ENCODE measurements at places on chromosomes 1 and 21.
A peak's percentile ranks its signal among the peaks of the same experiment; 100 is the strongest.

GRCh38 chr1:203744075-203744972, 20.7 kb upstream of the LAX1 start:
- no peaks in the 10 kb centered on the region for H3K27me3 ChIP-seq
- peak overlapping the region; percentile 57 for H3K27ac ChIP-seq
- no peaks in the 10 kb centered on the region for H3K4me1 ChIP-seq

- no peaks in the 10 kb centered on the region for H3K4me1 ChIP-seq
- H3K4me3 ChIP-seq: no peak overlapping the region
- DNase-seq: no peak
- no peak overlapping the region for H3K27ac ChIP-seq
Observed at GRCh38 chr1:81558291-81559076, 242.2 kb upstream of the ADGRL2 start.

GRCh38 chr1:212825798-212826452, 21.5 kb downstream of the SPATA45 start:
- no peaks in the 10 kb centered on the region for H3K27me3 ChIP-seq
- no peak overlapping the region for H3K27ac ChIP-seq
- H3K4me1 ChIP-seq: no peaks in the 10 kb centered on the region
- H3K36me3 ChIP-seq: no peaks in the 10 kb centered on the region

DNA sequence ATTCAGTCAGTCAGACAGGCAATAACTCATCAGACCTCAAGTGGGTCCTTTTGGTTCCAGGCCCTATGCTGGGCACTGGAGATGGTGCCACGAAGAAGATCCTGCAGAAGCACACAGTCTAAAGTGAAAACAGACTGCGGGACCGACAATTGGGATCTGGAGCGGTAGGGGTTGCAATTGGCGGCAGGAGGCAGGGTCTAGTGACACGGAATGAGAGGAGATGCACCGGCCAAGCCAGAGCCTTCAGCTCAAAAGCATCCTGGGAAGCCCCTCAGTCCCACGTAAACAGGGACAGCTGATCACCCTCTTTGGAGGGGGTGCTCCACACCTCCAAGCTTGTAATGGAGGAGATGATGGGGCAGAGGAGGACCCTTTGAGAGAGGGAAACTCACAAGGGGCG, 56.2 kb downstream of the KLHDC7A start:
- H3K27me3 ChIP-seq: peaks cover 12% of the 10 kb centered on the region
- no peaks in the 10 kb centered on the region for H3K4me1 ChIP-seq
- DNase-seq: no peak
- H3K36me3 ChIP-seq: no peaks in the 10 kb centered on the region

GRCh38 chr1:209402697-209403096, 180.8 kb upstream of the CAMK1G start:
- no peak overlapping the region for H3K27ac ChIP-seq
- no peak for DNase-seq
- no peaks in the 10 kb centered on the region for H3K36me3 ChIP-seq
- peaks cover 12% of the 10 kb centered on the region for H3K27me3 ChIP-seq

DNA sequence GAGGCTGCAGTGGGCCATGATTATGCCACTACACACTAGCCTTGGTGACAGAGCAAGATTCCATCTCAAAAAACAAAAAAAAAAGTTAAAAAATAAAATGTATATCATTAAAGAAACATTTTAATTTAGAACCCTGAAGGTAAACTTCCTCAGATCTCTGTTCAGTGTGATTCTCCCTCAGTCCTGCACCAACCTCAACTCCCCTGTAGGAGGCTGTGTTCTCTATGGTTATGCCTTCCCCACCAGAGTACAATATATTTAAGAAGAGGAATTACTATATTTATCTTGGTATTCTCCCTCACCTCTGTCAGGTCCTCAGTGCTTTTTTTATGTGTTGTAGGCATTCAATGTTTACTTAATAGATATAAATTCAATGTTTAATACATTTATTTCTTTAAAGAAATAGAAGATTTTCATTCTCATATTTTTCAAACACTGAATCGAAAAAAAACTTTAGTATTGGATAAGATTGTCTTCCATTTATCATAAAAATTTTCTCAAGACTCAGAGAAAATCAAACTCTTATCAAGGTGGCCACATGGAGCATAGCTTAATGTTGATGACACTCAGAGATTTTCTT, 4.8 kb upstream of the LRRC8B start:
- H3K27me3 ChIP-seq: no peaks in the 10 kb centered on the region
- peaks cover 10% of the 10 kb centered on the region for H3K4me1 ChIP-seq
- no peak overlapping the region for H3K4me3 ChIP-seq
- H3K27ac ChIP-seq: no peak overlapping the region
- no peaks in the 10 kb centered on the region for H3K36me3 ChIP-seq

GRCh38 chr1:235724730-235725129, 75.1 kb upstream of the GNG4 start:
- H3K27ac ChIP-seq: no peak overlapping the region
- no peaks in the 10 kb centered on the region for H3K36me3 ChIP-seq
- no peak overlapping the region for H3K4me3 ChIP-seq

DNA sequence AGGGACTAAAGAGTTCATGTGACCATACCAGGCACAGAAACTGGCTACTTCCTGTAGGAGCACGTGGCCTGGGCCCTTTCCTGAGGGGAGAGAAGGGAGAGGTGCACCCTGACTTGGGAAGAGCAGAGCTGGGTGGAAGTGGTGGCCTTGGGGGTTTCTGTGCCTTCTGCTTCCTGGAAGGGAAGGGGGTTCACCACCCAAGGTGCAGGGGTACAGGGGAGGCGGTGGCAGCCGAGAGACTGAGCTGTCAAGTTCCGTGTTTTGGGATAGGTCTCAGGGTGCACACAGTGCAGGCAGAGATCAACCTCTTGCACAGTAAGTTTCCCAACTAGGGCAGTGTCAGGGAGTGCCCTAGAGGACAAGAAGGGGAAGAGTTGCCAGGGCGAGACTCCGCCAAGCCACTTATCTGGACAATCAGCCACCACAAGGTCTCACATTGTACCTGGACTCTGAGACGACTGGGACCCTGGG, 10.1 kb downstream of the HECTD3 start:
- H3K4me3 ChIP-seq: no peak overlapping the region
- no peaks in the 10 kb centered on the region for H3K27me3 ChIP-seq
- H3K27ac ChIP-seq: no peak overlapping the region
- peaks cover 41% of the 10 kb centered on the region for H3K36me3 ChIP-seq
- H3K4me1 ChIP-seq: no peaks in the 10 kb centered on the region

GRCh38 chr1:13593511-13594131, 10.0 kb downstream of the PDPN start:
- no peak for DNase-seq
- no peak overlapping the region for H3K4me3 ChIP-seq
- peaks cover 2% of the 10 kb centered on the region for H3K27me3 ChIP-seq
- H3K27ac ChIP-seq: no peak overlapping the region

DNA sequence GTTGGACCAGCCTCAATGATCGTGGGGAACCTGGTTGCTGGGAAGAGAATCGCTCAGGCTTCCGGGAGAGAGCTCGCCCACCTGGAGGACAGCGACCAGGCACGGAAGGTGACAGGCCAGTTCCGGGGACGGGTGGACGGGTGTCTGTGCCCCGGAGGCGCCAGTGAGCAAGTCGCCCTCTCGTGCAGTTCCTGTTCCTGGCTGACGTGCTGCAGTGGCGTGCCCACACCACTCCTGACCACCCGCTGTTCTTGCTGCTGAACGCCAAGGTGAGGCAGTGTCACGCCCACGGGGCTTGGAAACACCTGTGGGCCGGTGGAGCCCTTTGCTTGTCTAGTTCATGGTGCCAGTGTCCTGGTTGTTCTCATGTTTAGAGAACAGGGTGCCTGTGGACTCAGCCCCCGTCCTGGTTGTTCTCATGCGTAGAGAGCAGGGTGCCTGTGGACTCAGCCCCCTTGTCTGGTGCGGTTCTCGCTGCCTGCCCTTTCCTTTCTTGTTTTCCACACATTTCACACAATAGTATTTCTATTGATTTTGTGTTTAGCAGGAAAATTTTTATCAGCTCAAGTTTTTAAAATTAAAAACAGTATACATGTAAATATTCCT, 53.1 kb downstream of the S100B start:
- DNase-seq: no peak
- H3K27me3 ChIP-seq: no peaks in the 10 kb centered on the region
- H3K4me1 ChIP-seq: no peaks in the 10 kb centered on the region
- H3K4me3 ChIP-seq: no peak overlapping the region

GRCh38 chr21:36579898-36580297, 100.0 kb upstream of the CLDN14 start:
- H3K4me1 ChIP-seq: no peaks in the 10 kb centered on the region
- DNase-seq: no peak
- no peak overlapping the region for H3K4me3 ChIP-seq

DNA sequence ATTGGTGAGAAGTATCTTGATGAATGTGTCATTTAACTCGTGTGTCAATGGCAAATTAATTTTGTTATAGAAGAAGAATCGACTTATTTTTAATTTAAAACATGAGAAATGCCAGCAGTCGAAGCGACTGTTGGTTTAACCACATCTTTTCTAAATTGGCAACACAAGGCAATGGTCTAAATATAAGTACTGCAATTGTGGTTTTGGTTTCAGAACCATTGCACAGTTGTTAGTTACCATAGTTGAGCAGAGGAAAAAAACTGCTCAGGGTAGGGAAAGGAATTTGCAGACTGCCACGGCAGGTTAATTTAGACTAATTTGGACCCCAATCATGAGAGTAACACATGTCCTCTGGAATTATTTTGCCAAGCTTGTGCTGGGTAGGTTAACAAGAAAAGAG, 185.6 kb upstream of the RUNX1 start:
- peaks cover 27% of the 10 kb centered on the region for H3K4me1 ChIP-seq
- no peaks in the 10 kb centered on the region for H3K36me3 ChIP-seq
- peak; percentile 16 for DNase-seq
- peak overlapping the region; percentile 54 for H3K27ac ChIP-seq

DNA sequence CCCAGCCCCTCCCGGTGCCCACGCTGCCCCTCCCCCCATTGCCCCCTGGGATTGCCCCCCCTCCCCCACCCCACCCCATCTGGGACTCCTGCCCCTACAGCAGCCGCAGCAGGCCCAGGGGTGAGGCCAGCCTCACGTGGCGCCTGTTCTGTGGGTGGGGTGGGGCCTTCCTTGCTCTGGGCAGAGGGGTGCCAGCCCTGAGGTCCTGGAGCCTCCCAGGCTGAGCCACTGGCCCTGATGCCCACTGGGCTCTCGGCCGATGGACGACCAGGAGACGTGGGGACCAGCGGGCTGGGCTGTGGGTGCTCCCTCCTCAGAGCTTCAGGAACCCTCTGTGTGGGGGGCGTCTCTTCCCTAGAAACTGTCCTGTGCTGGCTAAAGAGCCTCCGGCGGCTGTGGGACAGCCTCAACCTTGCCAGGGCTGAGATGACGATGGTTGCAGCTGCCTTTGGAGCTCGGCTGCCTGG, 5.8 kb upstream of the C1orf159 start:
- peaks cover 10% of the 10 kb centered on the region for H3K4me1 ChIP-seq
- H3K36me3 ChIP-seq: no peaks in the 10 kb centered on the region
- no peaks in the 10 kb centered on the region for H3K27me3 ChIP-seq
- DNase-seq: no peak
- H3K27ac ChIP-seq: no peak overlapping the region

DNA sequence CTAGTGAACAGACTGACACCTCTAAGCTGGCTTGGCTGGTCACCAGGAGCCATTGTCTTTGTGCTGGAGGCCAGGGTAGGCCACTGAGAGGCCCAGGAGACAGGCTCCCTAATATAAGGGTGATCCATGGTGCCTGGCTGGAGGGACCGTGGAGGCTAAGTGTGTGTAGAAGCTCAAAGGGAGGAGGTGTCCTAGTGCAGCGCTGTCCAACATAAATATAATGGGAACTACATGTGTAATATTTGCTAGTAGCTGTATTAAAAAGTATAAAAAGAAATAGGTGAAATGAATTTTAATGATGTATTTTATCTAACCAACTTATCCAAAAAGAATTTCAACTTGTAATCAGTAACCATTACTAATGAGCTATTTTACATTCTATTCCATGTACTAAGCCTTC, 35.0 kb downstream of the SOX13 start:
- no peaks in the 10 kb centered on the region for H3K27me3 ChIP-seq
- H3K4me1 ChIP-seq: peaks cover 15% of the 10 kb centered on the region
- no peaks in the 10 kb centered on the region for H3K36me3 ChIP-seq

DNA sequence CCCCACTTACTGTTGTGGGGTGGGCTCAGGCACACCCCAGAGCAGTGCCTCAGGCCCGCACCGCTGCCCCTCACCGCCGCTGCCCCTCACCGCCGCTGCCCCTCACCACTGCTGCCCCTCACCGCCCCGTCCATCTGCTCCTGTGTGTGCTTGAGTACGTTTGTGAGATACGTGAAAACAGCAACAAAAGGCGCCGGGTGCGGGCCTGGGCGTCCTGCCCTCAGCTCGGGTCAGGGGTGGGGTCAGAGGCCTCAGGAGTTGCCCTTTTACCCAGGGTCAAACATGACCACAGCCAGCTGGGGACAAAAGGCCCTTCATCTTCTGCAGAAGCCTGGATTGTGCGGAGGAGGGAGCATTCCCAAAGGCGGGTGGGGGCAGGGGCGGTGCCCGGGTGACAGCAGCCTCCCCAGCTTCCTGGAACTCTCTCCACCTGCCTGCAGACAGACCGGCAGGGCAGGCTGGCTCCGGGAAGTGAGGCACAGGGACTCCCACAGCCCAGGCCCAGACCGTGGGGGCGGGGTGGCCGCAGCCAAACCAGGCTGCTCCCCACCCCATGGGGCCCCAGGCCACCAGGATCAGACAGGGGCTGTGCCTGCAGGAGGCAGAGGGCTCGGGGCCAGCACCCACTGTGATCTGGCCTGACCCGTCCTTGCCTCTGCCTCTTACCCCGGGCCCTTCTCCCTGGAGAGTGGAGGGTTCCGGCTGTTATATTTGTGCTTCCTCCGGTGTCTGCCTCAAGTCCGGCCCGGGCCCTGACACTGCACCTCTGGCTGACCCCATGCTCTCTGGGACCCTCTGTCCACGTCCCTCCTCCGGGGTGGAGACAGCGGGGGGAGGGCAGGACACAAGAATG, 2.3 kb upstream of the VWA1 start:
- no peaks in the 10 kb centered on the region for H3K4me1 ChIP-seq
- no peak overlapping the region for H3K27ac ChIP-seq
- no peaks in the 10 kb centered on the region for H3K36me3 ChIP-seq

DNA sequence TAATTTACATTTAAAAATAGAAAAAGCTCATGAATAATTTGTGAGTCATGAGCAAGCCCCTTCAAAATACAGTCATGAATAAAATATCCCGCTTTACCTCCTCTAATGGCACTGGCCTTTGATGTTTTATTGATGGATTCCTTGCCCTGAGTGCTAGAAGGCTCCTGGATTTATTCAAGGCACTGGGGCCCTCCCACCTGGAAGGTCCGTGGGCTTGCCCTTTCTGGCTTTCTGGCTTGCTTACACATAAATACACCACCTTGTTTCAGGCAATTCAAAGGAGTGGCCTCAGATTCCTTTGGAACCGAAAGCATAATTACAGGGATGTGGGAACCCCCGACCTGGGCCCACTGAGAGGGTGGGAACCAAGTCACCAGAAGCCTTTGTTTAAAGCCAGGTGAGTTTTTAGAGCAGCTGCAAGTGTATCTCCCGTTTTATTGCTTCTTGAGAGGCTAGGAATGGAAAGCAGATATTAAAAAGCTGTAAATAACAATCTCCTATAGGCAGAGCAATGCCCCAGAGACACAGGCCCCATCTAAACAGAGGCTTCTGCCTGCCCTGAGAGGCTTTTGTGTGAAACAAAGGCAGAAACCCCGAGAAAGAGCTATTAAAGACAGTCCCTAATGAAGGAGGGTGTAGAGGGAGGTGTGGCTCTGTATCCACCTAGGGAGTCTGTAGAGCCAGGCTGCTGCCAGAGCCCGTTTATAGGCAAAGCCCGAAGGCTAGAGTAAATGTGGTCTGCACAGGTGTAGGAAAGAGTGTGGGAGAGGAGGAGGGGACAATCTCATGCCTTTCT, 126.4 kb downstream of the FAM78B start:
- no peaks in the 10 kb centered on the region for H3K4me1 ChIP-seq
- no peaks in the 10 kb centered on the region for H3K36me3 ChIP-seq
- peaks cover 36% of the 10 kb centered on the region for H3K27me3 ChIP-seq

GRCh38 chr1:231630558-231631205, 4.1 kb downstream of the DISC1 start:
- H3K4me3 ChIP-seq: no peak overlapping the region
- no peak overlapping the region for H3K27ac ChIP-seq
- DNase-seq: no peak
